ENCODE measurements at places on chromosomes 3 and 15.

DNA sequence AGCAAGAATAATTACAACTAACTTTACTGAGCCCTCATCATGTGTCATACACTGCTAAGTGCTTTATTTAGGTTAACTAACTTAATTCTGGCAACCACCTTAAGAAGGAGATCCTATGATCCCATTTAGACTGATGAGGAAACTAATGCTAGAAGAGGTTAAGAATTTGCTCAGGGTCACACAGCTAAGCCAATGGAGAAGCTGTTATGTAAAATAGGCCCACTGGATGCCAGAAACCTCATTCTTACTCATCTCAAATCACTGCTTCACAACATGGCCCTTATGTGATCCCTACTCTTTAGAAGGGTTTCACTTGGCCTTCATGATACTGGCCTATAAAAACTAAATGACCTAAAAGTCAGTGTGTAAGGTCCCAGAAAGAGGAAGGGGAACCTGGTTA, 41.2 kb downstream of the IMPG2 start:
- no peak for DNase-seq

GRCh38 chr3:167728632-167729323, 5.9 kb downstream of the PDCD10 start:
- no peak for DNase-seq

GRCh38 chr3:138915503-138916498, 31.1 kb downstream of the FOXL2 start:
- DNase-seq, result peak; percentile 53

GRCh38 chr15:45133561-45133920, 3.7 kb downstream of the DUOX1 start:
- DNase-seq, result no peak

DNA sequence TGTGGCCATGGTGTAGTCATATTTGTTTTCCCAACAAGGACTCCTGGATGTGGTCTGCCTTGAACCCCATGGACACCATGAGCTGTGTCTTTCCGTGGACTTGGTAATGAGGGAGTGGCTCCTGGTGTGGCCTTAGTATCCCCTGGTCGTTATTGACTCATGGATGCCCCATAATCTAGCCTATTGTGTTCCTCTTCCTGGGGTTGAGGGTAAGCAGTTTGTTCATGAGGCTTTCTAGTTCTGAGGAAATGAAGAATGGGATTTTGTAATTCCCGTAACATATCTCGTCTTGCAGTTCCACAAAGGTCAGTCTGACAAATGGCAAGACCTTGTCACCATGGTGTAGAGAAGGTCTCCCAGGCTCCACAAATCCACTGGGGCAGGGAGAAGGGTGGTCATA, 22.6 kb downstream of the RAB7A start:
- no peak for DNase-seq

- no peak for DNase-seq
Observed at GRCh38 chr15:39495871-39496840, 84.7 kb upstream of the THBS1 start.

- DNase-seq, result no peak
Observed at GRCh38 chr3:158739078-158739477, 6.8 kb upstream of the RARRES1 start.

GRCh38 chr15:69976366-69976994, 121.2 kb downstream of the TLE3 start:
- DNase-seq, result no peak

DNA sequence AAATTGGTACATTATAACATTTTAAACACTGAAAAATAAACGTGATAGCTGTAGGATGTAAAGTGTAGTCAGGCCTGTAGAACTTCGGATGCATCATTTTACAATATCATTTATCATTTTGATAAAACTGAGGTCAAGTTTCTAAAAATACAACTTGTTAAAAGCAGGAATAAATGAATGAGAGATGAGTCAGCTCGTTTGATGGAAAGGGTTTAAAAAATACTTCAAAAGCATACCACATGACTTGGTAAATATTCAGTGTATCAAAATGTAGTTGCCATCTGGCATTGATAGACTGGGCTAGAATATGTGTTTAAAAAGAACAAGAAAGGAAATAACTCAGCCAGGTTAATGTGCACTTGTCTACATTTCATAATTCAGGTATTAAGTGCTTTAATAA, 357.0 kb downstream of the TIGIT start:
- DNase-seq, result peak; percentile 23

- peak; percentile 92 for DNase-seq
Observed at GRCh38 chr3:45124352-45124751, 21.8 kb downstream of the CDCP1 start.

- peak; percentile 71 for DNase-seq
Observed at GRCh38 chr3:194003114-194004057, 132.6 kb upstream of the HES1 start.

GRCh38 chr15:45457641-45458539, 64.7 kb downstream of the SLC30A4 start:
- DNase-seq, result no peak

DNA sequence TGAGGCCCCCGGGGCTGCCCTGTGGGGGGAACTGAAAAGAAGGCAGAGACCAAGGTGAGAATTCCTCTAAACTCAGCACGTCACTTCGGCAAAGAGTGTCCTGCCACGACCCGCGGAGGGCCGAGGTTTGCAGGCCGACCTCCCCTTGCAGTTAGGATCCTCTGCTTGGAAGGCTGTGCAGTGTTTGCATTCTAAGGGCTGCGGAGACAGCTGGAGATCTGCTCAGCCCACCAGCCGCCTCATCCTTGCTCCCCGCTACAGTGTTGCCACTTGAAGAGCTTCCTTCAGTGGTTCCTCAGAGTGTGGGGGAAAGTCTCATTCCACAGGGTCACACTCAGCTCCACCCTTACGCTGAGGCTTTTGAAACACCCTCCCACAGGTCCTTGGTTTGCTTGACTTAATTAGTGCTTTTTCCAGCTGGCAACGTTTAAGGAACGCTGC, 10.8 kb downstream of the SLC51A start:
- no peak for DNase-seq

GRCh38 chr15:42143356-42143755, 13.1 kb downstream of the PLA2G4F start:
- DNase-seq, result no peak

GRCh38 chr15:52324109-52324508, 28.5 kb upstream of the MYO5C start:
- no peak for DNase-seq

- no peak for DNase-seq
Observed at GRCh38 chr3:116067326-116067725, 378.0 kb downstream of the LSAMP start.

GRCh38 chr3:148004331-148004730, 595.2 kb downstream of the ZIC1 start:
- DNase-seq, result no peak

DNA sequence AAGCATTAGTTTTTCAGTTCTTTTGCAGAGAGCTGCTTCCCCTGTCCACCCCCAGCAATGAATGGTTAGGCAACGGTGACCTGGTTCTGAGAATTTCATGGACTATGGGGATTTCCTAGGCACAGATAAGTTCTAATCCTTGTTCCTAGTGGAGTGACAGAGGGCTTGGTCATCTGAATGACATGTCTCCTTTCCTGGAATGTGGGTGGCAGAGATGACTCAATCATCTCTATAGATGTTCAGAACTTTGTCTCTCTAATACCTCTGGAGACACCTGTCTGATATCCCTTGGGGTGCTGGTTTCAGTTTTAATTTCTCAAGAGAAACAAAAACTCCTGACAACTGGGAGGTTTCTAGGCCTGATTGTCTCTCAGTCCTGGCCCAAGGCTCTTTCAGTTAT, 10.4 kb downstream of the PLA2G4E start:
- DNase-seq, result no peak

DNA sequence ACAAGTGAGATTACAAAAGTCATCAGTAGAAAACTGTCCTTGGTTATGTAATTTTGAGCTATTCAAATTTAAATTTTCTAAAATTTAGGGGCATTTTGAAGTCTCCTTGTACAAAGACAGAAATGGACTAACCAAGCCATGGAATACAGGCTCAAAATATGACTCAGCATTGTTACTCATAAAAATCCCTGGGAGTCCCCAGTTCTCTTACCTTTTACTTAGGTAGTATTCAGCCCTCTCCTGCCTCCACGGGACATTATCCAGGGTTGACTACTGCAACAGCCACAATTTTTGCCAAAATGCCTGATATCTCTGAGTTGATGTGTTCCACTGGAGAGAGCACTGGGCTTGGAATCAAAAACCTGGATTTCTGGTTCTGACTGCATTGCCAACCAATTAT, 25.0 kb downstream of the CLDN18 start:
- no peak for DNase-seq

DNA sequence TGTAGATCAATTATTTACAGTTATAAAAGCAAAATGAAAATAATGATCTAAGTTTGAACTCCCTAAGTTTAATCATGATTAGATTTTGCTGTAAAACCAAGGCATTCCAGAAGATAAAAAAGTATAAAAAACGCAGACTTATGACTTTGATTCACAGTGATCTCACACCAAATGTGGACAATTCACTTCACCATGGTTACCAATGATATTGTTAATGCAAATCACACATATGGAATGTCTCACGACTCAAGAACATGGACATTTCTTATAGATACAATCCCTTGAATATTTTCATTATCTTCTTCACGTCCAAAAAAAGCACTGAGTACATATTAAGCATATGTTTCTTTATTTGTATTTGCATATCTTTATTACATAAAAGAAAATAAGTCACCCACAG, 1054.2 kb downstream of the NAALADL2 start:
- DNase-seq, result no peak

- DNase-seq, result no peak
Observed at GRCh38 chr3:171157286-171157685, 130.8 kb upstream of the SLC2A2 start.

- no peak for DNase-seq
Observed at GRCh38 chr3:144173491-144173890, 201.9 kb downstream of the DIPK2A start.

GRCh38 chr3:127369356-127369935, 81.6 kb upstream of the PRR20G start:
- DNase-seq, result no peak

DNA sequence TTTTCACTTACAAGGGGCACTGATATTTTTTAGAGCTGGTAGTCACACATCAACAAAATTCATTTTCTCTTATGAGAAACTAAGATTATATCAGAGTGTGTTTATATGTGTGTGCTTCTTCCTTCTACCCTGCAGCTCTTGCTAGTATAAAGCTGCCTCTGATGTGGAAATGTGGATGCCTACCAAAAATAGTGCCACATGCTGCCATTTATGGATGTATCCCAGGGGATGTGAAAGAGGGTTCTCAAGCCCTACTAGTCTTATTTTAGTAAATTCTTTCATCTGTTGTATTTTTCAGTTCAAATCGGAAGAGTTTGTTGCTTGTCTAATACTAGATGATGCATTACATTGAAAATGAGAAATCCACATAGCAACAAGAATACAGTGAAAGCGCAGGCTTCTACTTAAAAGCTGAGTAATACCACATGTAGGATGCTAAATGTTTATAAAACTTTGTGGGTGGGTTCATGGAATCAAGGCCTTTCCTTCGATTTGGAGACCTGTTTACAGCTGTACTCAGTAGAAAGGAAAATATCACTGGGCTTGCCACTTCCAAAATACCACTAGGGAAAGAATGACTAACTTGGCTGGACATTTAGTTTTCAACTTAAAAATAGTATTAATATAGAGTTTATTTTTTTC, 399.2 kb downstream of the EPHA3 start:
- no peak for DNase-seq

- no peak for DNase-seq
Observed at GRCh38 chr3:64355401-64355807, 130.1 kb upstream of the PRICKLE2 start.

DNA sequence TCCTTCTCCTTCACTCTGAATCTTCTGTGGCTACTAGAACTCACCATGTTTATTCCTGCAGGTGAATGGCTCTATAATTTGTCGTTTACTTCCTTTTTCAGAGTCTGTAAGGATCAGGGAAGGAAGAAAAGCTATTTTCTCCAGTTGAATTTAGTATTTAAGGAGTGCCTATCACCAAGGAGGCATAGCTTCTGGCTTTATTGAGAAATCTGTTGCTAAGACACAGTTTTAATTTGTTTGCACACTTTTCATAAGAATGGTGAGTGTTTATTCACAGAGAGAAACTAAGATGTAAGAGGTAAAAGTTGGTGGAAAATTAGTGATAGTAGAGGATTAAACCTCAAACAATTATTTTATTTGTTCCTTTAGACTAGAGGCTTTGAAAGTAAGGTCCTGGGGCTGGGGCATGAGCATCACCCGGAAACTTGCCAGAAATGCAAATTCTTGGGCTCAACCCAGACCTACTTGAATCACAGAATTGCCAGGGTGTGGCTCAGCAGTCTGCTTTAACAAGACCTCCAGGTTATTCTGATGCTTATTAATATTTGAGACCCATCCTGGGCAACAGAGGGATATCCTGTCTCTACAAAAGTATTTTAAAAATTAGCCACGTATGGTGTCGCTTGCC, 461.3 kb downstream of the AGBL1 start:
- DNase-seq, result no peak

GRCh38 chr15:89494031-89494430, 2.4 kb downstream of the RHCG start:
- no peak for DNase-seq

GRCh38 chr3:150876611-150877265, 28.5 kb downstream of the MINDY4B start:
- no peak for DNase-seq

DNA sequence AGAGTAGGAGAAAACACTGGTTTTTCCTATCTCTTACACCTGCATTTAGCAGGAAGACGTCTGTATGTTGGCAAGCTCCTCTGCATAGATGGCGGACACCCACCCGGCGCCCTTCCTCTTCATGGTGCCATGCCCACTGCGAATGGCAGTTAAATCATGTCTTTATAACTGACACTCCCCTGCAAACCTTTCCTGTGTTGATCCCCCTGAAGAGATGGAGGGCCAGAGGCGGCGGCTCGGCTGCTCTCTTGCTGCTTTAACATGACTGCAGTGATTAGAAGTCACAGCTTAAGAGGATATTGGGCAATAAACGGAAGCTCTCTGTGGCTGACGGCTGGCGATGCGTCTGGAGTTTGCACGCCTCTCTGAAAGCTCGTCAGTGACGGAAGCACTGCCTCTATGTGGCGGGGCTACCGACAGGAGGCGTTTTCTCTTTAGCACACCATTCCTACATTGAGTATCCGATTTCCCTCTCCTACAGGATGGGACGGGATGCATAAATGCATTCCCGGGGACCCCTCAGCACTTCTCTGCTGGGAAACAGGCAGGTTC, 25.5 kb upstream of the SNRPA1 start:
- peak; percentile 39 for DNase-seq

DNA sequence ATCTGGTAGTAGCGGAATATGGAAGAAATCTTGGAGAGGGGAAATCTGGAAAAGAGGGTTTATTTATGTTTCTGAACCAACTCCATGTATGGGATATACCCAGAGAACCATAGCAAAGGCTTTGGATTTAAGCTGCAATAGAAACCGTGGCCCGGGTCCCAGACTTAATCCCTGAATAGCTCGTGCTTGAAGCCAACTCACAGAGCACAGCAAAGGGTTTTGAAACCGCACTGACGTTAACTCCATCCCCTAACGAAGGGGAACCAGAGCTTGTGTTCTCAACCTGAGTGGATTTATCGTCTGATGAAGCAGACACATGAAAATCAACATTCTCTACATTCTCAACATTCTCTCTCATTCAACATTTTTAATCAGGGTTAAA, 154.6 kb downstream of the APBA2 start:
- no peak for DNase-seq
